ENCODE measurements at places on chromosomes 7 and 10.
A peak's percentile ranks its signal among the peaks of the same experiment; 100 is the strongest.

- DNase-seq = no peak
Observed at GRCh38 chr7:31308652-31309051, 31.9 kb downstream of the NEUROD6 start.

DNA sequence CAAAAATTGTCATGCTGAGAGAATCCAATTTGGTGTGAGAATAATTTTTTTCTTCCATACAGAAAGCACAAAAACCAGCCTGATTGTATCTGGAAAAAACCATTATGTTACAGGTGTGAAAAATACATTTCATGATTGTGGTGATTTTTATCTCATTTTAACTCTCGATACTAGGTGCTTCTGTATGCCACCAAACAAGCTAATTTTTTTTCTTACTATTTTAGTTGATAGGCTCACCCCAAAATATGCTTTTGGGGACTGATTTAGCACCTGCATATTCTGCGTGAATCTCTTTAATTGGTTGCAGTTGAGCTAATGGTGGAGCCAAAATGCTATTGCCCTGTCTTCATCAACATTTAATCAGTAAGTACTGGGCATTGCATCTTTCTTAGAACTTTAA lies 1.9 kb downstream of the DMTF1 start:
- no peak for DNase-seq

DNA sequence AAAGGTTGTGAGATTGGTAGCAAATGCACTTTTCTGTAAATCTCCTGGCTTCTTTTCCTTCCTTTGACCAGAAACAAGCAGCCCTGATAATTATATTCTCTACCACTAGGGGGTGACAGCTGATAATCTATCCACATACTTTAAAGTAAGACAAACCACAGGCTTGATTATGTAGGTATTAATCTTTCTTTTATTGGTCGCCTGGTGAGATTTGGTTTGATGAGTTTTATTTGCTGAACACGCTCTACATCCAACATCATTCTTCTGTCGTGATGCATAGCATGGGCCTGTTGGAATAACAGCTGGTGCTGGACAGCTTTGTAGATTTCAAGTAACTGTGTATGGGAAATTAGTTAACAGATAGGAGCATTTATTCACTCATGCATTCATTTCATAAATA lies 63.5 kb downstream of the ZNF365 start:
- DNase-seq = peak; percentile 12

- DNase-seq = peak; percentile 3
Observed at GRCh38 chr10:113103131-113103840, 153.2 kb downstream of the TCF7L2 start.

DNA sequence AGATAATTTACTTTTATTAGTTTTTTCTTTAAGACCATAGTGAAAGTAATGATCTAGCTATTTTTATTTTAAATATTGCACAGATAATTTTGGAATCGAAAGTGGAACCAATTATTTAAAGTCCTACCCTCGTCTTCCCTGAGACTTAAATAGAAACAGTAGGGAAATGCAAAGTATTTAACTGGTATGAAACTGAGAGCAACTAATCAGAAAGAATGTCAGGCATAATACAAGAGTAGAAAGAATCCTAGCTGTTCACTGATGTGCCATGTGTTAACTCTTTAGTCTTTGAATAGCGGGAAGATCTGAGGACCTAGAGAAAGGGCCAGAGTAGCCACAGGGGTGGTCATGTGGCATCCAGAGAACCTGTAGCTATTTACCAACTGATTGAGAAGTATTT lies 630.0 kb downstream of the NRG3 start:
- DNase-seq = no peak

GRCh38 chr7:18916826-18917225 lies 200.6 kb downstream of the TWIST1 start:
- no peak for DNase-seq

GRCh38 chr10:125514206-125515162 lies 168.5 kb downstream of the TEX36 start:
- DNase-seq = no peak

DNA sequence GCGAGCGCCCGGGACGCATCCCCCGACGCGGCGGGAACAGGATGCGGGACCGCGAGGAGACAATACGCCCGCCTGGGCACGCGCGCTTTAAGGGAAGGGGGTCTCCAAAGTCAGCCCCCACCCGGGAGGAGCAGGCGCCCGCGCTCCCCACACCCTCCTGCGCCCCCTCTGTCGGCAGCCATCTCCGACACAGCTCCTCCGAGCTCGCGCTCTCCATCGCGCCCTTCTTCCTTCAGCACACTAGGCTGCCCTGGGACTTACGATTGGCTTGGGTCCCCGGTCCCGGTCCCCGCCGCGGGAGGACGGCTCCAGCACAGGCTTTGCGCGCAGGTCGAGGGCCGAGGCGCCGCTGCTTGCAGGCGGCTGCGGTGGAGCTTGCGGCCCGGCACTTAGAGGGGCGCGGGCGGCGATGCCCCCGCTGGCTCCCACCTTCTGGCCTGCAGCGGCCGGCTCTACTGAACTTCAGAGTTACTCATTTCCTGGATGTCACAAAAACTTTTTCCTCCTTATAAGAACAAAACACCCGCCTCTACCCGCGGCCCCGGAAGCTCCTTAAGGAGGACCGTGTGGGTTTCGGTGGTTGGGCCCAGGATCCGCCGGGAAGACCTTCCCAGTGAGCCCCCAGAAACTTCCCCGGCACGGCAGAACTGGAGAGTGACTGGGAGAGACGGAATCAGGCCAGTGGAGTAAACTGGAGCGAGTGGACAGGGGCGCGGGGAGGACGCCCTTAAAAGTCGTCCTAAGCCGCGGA lies at the start of gene ITPRIP:
Gene ITPRIP, minus strand, starts transcription at position 481 of the 751 bp plus-strand sequence. CDS start 22,414 bp downstream, outside the sequence.
- DNase-seq = peak; percentile 83

DNA sequence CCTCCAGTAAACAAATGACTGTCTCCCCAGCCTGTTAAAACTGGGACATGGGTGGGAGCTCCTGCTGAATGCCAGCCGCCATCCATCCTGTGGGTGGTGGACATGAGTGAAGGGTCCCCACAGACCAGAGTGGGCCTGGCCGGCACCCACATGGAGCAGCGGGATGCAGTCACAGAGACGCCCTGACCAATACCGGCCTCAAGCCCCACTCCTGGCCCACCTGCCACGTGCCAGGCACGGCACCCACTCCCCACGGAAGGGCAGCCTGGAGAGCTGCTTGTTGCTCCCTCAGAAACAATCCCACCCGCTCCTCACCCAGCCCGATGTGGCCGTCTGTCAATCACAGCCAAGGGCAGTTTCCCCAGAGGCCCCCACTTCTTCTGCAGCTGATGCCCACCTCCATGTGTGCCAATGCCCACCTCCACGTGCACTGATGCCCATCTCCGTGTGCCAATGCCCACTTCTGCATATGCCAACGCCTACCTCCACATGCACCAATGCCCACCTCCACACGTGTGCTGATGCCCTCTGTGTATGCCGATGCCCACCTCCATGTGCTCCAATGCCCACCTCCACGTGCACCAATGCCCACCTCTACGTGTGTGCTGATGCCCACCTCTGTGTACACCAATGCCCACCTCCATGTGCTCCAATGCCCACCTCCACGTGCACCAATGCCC lies 42.8 kb upstream of the DNAAF5 start:
- DNase-seq = no peak

DNA sequence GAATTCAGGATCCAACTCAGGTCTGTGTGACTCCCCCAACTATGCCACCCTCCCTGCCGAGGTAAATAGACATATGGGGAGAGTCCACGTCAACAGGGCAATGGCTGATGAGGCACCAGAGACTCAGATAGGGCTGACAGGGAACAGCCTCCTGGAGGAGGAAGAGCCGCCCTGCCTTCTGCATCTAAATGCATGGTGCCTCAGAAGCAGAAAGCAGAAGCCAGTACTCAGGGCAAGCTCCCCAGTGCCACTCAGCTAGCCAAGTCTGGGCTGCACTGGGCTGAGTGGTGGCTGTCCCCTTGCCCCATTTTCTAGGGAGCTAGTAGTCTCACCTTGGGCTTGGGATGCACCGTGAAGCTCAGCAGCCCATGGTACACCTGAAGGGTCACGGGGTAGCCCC lies 11.0 kb downstream of the RRP12 start:
- DNase-seq = no peak

GRCh38 chr7:151665368-151665767 lies 145.7 kb upstream of the RHEB start:
- no peak for DNase-seq

GRCh38 chr7:24943096-24943948 lies 36.7 kb downstream of the OSBPL3 start:
- DNase-seq = no peak

- DNase-seq = no peak
Observed at GRCh38 chr10:110171032-110171431, 36.4 kb upstream of the MXI1 start.

DNA sequence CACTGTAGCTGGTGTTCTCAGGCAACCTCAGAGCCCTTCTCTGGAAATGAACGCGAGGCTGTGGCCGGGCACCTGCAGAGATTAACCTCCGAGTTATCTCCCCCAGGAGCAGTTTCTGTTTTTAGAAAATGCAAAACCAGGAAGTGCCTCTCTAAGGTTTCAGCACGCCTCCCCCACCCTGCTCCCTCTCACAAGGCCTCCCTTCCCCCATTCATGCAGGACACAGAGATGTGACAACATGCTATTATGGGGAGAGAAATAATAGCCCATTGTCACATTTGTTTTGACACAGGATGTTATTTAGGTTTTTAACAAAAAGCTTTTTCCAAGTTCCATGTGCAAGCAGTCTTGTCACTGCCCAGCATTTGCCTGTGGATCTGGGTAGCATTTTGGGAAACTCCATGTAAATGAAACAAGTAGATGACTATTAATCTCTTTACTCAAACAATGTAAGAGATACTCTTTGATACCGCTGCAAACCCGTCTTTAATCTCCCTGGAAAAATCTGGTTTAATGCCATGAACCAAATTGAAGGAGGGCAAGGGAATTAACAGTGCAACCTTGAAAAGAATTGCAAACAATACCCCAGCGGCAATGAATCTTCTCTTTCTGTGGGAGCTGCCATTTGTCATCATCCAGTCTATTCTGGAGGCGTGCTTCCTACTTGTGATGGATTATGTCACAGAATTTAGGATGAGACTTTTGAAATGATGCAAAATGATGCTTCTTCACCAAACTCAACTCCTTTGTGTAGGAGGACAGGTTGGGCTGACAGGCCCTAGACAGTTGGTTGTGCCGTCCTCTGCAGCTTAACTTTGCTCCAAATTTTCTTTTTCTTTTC lies 86.5 kb upstream of the NMT2 start:
- no peak for DNase-seq

GRCh38 chr10:47161465-47161864 lies 138.5 kb upstream of the GDF10 start:
- no peak for DNase-seq

DNA sequence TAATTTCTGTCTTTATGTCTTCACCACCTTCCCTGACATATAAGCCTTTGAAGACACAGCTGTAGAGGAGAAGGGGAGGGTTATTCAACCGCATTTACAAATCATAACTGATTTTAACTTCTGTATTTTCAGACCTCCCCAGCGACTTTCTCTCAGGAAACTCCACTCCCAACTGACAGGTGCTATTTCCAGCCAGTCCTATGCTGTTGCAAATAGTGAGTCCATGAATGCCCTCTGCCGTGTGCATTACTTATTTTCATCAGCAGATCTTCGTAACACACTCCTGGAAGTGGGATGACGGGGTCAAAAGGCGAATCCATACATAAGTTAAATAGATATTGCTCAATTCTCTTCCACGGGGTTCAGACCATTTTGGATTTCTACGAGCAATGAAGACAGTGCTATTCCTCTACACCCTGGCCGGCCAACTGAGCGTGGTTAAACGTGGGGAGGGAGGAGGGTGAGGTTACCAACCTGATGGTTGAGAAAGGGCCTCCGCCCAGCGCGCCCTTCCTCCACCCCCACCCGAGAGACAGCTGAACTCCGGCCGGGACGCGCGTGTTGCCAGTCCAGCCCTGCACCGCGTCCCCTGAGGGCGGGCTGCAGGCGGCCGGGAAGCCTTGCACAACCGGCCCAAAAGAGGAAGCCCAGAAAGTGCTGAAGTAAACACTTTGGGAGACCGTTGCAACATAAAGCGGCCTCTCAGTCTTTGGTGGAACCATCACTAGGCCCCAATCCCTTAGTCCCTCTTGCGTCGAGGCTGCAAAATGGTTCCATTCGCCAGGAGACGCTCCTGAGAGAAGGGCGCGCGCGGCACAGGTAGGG lies at the start of gene APBB1IP:
Gene APBB1IP, plus strand, starts transcription at position 705 of the 825 bp plus-strand sequence. CDS start 53,986 bp downstream, outside the sequence.
- peak; percentile 82 for DNase-seq

DNA sequence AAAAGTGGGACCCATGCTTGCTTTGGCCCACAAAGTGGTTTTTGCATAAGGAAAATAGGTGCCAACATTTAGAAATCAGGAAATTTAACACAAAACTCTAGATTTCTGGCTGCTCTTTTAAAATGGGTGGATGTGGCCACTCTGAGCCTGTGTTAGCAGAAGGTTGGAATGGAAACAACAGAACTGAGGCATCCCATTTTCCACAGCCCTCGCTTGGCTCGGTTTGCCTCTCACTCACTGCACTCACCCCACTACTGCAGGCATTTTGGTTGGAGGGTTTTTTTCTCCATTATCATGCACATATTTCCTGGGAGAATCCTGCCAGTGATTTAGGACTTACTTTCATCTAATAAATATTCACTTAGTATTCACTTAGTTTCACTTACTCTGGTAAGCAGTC lies 178.9 kb downstream of the BICC1 start:
- no peak for DNase-seq

- DNase-seq = no peak
Observed at GRCh38 chr7:106054971-106055532, 57.1 kb downstream of the SYPL1 start.

DNA sequence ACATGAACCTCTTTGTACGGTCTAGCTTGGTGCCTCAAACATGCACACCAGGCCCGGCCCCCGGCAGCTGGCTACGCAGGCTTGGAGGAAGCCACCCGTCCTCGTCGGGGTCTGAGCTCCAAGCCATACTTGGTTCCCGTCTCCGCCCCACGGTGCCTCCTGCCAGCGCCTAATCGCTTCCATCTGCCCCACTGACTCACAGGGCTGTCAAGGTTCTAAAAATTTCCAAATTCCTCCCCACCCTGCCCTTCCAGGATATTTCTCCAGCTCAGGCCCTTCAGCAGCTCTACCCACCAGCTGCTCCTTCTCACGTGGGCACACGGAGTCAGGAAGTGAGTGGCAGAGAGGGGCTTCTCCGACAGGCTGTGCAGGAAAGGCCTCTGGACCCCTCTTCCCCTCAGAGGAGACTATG lies 38.8 kb downstream of the TMEM270 start:
- DNase-seq = no peak

DNA sequence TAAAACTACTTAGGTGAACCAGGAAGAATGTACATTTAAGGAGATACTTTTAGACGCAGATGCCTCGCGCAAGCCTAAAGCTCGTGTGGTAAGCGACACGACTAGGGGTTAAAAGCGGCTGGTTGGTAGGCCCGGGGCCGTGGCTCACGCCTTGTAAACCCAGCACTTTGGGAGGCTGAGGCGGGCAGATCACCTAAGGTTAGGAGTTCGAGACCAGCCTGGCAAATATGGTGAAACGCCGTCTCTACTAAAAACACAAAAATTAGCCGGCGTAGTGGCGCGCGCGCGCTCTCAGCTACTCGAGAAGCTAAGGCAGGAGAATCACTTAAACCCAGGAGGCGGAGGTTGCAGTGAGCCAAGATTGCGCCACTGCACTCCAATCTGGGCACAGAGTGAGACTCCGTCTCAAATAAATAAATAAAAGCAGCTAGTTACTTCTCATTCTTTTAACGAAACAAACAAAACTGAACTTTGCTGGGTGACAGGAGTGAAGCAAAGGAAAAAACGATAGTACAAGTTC lies 879 bp downstream of the NUDT5 start:
- no peak for DNase-seq

All from bone marrow (tissue), 2 donors.